ENCODE measurements at places on chromosomes 5 and 9.

- DNase-seq = no peak
These were observed 110.0 kb upstream of the TUT7 start for GRCh38 chr9:86464242-86464641.

GRCh38 chr9:2602704-2603116, 18.9 kb upstream of the VLDLR start:
- DNase-seq = no peak

DNA sequence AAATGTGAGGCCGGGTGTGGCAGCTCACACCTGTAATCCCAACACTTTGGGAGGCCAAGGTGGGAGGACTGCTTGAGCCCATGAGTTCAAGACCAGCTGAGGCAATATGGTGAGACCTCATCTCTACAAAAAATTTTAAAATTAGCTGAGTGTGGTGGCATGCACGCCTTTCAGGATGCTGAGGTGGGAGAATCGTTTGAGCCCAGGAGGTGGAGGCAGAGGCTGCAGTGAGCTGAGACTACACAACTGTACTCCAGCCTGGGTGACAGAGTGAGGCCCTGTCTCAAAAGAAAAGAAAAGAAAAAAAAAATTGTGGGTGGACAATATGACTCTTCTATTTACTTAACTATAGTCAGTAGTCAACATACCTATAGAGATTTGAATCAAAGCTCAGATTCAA, 4.8 kb downstream of the CHD1 start:
- DNase-seq = no peak

GRCh38 chr5:135921388-135921787, 25.7 kb upstream of the IL9 start:
- no peak for DNase-seq

DNA sequence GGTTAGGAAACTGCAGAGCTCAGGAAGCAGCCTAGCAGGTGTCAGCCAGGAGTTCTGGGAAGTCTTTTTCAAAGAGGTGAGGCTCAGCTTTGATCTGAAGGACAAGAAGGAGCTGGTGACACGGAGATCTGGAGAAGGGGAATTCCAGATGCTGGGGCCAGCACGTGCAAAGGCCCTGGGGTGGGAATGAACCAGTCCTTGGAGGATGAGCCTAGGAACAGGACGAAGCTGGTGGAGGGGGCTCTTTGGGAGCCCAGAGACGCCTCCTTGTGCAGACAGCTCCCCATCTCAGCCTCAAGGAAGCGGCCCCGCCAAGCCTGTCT, 15.2 kb upstream of the RNU6ATAC start:
- no peak for DNase-seq

DNA sequence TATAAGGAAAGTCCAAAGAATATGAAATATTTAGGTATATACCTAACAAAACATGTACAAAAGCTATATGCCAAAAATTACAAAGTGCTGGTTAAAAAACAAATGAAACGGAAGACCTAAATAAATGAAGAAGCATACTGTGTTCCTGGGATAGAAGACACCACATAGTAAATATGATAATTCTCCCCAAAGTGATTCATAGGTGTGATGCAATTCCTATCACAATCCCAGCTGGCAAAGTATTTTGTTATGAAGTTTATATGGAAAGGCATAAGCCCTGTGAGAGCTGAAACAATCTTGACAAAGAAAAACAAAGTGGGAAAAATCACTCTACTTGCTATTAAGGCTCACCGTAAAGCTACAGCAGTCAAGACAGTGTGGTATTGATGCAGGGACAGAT, 2.6 kb upstream of the SMIM23 start:
- no peak for DNase-seq

GRCh38 chr9:133050142-133050541, 11.6 kb upstream of the CEL start:
- no peak for DNase-seq

DNA sequence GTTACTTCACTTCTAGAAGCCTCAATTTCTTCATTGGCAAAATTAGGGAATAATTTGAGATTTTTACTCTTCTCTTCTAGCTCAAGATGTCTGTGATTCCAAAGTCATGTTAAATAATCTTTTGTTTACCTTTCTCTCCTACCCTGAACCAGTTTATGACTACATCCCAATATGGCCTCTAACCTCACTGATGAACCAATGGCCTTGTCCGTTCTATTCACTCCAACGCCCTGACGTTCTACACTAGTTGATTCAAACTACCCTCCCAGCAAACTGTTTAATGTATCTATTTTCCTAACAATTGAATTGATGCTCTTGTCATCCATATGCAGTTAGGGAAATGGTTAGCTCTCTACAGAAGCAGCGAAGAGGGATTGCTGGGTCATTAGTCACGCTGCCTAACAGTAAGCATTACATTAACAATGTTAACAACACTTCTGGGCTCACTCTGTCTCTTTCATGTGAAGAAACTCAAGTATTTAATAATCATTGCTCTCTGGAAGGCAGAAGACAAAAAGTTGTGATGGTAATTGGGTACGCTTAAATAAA, 38.0 kb downstream of the RAPGEF1 start:
- no peak for DNase-seq

- no peak for DNase-seq
These were observed 54.3 kb downstream of the NR3C1 start for GRCh38 chr5:143349177-143349576.

GRCh38 chr5:107289030-107289714, 381.6 kb downstream of the EFNA5 start:
- DNase-seq = no peak

- DNase-seq = no peak
These were observed 25.7 kb downstream of the NCS1 start for GRCh38 chr9:130197888-130198287.

- no peak for DNase-seq
These were observed 373.7 kb downstream of the ARL15 start for GRCh38 chr5:53936481-53937352.

GRCh38 chr9:97140566-97140965, 101.6 kb upstream of the CTSV start:
- no peak for DNase-seq

Measured in stimulated activated CD8-positive, alpha-beta memory T cell treated with anti-CD3 and anti-CD28 coated beads, Interleukin-15, amount 100 ng/mL, for 4 hours (primary cell).